ENCODE measurements at places on chromosomes 7 and 10.

DNA sequence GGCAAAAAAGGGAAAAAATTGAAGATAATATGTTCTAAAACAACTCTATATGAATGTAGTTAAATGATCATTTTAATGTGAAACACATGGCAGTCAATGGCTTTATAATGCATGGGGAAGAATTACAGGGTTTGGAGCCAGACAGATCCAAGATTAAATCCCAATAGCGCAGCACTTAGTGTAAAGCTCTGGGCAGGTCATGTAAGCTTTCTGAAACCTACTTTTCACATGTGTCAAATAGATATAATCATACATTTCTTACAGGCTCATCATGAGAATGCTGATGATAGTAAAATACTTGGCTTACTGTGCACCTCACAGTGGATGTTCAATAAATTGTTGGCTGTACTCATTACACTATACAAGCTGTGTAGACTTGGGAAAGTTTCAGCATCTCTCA, 48.0 kb upstream of the ZNF365 start:
- DNase-seq: no peak

DNA sequence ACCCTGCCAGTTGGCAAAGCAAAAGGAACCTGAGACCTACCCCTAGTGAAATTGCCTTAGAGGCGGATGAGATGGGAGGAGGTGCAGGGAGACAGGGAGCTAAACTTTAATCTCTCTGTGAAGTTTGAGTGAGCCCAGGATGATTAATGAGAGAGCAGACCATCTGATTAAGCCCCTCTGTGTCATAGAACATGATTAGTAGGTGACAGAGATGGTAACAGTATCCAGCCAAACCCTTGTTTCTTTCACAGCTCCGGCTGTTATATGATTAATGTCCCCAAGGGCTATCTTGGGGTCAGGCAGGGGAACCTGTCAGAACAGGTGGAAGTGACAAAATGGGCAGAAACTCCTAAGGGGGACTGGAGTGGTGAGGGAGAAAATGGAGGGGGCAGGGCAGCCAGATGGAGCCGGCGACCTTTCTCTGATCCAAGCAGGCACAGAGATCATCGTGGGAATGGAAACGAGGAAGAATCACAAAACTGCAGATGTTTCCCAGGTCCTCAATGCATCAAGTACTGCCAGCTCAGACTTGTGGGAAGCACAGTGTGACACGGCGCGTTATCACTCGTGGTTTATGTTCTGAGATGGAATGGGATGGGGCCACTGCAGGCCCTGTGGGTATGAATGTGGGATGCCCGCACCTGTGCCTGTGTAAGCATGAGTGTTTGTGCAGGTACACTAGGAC, 684.2 kb downstream of the LRMDA start:
- no peak for DNase-seq

DNA sequence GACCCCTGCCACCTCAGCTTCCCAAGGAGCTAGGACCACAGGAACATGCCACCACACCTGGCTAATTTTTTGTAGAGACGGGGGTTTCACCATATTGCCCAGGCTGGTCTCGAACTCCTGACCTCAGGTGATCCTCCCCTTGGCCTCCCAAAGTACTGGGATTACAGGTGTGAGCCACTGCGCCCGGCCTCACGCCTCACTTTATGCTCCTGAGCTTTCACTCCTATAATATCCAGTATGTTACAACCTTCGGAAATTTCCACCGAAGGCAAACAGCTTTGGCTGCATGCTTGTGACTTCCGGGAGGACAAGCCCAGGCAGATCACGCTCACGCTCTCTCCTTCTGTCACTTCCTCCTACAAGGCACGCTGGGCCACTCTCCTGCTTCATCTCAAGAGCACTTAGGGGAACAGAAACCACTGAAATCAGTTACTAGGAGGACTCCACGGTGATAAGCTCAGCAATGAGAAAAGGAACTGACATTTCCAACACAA, 4.4 kb upstream of the MAD1L1 start:
- DNase-seq: peak; percentile 29

DNA sequence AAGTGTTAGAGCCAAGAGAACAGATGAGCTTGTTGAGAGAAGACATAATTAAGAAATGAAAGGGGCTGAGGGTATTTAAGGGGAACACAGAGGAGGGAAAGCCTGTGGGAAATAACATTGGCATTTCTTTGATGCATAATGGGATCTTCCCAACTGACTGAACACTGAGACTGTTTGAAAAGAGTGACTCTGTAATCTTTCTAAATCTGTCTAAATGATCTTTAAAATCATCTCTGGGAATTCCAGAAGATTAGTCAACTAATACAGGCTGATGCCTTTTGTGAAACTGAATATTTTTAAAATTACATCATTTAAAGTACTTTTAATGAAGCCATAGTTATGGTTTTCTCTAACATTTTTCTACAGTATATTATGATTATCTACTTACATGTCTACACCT, 17.4 kb upstream of the SLC35G1 start:
- no peak for DNase-seq

DNA sequence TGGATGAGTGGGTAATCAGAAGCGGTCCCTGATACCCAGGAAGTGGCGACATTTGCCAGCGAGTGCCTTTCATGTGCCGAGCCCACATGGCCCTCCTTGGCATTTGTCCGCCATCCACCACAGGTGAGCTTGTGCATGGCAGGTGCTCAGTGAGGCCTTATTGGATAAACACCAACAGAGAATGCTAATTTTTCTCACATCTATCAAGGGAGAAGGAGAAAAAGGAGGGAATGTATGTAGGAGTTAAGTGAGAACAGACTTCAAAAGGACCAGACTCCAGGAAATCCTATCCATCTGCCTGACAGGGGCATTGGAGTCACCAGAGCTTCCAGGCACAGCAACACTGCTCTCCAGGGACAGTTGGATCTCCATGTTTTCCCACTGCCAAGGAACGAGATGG, 143.5 kb upstream of the ZMIZ1 start:
- DNase-seq: no peak

DNA sequence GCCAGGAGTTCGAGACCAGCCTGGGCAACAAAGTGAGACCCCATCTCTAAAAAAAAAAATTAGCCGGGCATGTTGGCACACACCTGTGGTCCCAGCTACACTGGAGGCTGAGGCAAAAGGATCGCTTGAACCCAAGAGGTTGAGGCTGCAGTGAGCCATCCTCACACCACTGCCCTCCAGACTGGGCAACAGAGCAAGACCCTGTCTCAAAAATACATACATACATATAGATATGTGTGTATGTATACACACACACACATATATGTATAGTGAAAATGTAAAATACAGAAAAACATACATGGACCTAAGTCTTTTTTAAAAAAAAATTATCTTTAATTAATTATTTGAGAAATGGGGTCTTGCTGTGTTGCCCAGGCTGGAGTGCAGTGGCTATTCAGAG, 5.5 kb downstream of the SMO start:
- no peak for DNase-seq

- no peak for DNase-seq
These were observed 14.4 kb upstream of the CRYGN start for GRCh38 chr7:151454305-151454704.

GRCh38 chr10:28975891-28976531, 298.7 kb downstream of the BAMBI start:
- DNase-seq: peak; percentile 27

- no peak for DNase-seq
These were observed 365.9 kb downstream of the CRPPA start for GRCh38 chr7:16055263-16055976.

DNA sequence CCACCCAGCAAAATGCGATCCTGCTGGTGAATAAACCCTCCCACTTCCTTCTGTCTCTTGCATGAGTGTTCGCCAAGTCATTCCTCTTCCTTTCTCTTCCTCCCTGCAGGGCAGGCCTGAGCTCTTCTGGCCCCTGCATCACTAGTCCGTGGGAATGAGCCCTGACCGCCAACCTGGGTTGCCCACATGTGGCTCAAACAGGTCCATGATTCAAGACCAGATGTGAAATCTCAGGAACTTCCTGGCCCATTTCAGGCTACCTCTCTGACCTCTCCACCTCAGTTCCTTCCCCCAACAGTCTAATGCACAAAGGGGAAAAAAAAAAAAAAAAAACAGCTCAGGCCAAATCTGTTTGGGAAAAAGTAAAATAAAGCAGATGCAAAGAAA, 5.4 kb upstream of the YWHAG start:
- no peak for DNase-seq

DNA sequence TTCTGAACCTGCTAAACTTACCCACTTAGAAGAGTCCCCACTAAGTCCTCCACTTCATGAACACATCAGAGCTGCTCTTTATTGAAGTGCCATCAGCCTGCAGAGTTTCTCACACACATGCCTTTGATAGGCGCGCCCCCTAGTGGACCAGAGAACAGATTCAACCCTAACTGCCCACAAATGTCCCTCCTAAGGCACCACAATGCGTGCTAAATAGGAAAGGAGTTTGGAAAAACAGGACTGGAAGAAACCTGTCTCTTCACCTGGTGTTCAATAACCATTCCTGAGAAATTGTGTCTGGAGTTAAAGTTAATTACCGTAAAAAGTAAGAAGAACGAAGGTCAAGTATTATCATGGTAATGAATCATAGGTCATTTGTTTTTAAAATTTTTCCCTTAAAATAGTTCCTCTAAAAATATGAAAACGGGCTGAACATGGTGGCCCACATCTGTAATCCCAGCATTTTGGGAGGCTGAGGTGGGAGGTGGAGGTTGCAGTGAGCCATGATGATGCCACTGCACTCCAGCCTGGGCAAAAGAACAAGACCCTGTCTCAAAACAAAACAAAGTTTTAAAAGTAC, 249.7 kb downstream of the ELMO1 start:
- DNase-seq: peak; percentile 87

DNA sequence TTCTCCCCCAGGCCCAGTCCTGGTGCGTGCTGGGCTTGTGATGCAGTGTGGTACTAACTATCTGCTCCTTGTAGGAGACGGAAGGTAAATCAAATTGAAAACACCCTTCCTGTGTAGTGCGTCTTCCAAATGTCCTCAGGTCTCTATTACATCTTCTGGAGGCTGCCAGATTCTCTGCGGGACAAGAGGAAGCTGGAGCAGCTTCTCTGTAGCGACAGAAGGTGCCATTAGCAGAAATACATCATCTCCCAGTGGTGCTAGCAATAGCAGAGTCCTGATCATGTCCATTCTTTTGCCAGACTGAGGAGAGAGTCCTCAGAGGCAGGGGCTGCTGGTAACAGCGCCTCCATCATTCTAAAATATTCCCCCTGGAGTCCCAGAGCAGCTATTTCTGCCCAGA, 675.2 kb downstream of the LRMDA start:
- DNase-seq: no peak

DNA sequence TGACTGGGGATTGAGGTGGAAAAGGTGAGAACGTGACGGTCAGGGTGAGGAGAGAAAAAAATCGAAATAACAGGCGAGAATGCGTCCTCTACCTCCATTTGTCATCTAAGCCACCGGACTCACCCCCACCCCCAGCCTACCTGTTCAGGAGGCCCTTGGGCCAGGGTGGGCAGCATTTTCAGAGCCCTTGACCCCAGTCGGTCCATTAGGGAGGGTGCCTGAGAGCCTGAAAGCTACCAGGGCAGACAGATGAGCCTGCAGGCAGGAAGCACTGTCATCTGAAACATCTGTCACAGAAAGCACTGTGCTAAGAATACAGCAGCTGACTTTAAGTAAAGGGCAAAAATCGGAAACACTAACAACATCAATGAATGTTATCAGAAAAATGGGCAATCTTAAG, 47.0 kb downstream of the MAD1L1 start:
- DNase-seq: no peak

GRCh38 chr7:103811997-103812396, 177.5 kb downstream of the RELN start:
- no peak for DNase-seq

All from head of caudate nucleus (tissue), 42 donors.